Stomach (tissue), 19 donors: ENCODE measurements at places on chromosomes 7 and 10. TPM values are rescaled to one million over a fixed set of nuclear protein-coding genes. Genes with fewer than 3 reads are reported as not detected.

- DNase-seq: no peak
Measured at GRCh38 chr10:682931-683447, 6.5 kb downstream of the DIP2C start.

GRCh38 chr7:3282457-3282856, 18.6 kb upstream of the SDK1 start:
- DNase-seq: peak; percentile 54

Gene CALN1
- total RNA-seq: 51.9 TPM

DNA sequence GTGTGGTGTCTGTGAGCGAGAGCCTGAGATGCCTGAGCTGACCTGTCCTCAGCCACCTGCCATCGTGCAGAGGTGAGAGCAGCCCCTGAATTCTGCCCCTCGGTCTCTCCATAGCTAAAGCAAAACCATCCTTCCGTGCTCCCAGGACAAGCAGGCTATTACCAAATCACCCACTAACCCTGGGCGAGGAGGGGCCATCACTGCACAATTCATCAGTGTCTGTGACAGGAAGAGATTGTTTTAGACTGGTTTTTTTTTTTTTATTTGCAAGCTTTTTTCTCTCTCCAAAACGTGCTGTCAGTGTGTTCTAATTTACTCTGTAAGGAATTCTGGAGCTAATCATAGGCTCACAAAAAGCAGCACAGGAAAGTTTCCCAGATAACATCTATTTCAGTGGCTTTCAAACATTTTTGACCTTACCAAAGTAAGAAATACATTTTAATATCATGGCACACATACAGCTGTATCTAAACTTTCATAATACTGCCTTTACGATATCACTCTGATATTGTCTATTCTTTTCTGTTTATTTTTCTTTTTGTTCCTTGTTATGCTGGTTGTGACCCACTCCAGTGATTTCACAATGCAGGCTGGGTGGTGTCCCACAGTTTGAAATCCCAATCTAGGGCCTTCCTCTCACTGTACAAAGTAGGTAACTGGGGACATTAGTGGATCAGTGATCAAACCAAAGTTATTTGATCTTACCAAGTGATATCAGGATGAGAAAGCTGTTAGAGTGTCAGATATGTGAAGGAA, 62.8 kb downstream of the EGFR start:
- no peak for DNase-seq

- no peak for DNase-seq
Measured at GRCh38 chr7:39158367-39158766, 180.7 kb downstream of the POU6F2 start.

- peak; percentile 57 for DNase-seq
Measured at GRCh38 chr7:102287111-102287980, 678 bp downstream of the SH2B2 start.

Gene NRG3
- 0.73 TPM for total RNA-seq

- no peak for DNase-seq
Measured at GRCh38 chr10:28541717-28542365, 8.9 kb downstream of the WAC start.

Gene BICC1
- 4.1 TPM for total RNA-seq

GRCh38 chr7:21550076-21550475, 7.2 kb downstream of the DNAH11 start:
- DNase-seq: no peak

DNA sequence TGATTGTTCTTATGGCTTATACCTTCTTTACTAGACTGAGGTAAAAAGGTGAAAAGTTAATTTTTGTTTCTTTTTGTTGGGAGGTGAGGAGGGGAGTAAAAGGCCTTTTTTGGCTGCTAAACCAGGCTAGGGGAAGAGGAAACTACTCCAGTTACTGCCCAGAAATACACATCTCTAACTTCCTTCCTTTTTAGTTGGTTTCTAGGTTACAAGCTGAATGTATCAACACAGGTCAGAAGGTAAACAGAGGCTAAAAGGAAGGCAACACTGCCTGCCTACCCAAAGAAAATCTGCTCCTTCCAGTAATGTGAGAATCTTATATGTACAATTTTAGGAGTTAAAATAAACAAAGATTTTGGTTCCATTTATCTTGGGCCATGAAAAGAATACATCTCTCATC, 140.4 kb downstream of the NRBF2 start:
- no peak for DNase-seq

DNA sequence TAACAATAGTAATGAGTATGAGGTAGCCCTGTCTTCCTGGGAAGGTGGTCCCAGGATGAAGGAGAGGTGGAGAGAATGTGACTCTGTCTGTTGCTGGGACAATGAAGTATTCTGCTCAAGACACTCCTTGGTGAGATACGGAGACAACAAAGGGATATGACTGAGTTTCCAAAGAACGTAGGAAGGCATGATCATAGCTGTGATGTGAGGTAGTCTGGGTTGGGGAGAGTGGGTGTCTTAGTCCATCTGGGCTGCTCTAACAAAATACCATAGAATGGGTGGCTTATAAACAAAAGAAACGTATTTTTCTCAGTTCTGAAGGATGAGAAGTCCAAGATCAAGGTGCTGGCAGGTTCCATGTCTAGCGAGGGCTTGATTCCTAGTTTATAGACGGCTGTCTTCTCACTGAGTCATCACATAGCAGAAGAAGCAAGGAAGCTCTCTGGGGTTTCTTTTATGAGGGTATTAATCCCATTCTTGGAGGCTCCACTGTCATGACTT, 84.9 kb upstream of the RHOBTB1 start:
- DNase-seq: no peak

DNA sequence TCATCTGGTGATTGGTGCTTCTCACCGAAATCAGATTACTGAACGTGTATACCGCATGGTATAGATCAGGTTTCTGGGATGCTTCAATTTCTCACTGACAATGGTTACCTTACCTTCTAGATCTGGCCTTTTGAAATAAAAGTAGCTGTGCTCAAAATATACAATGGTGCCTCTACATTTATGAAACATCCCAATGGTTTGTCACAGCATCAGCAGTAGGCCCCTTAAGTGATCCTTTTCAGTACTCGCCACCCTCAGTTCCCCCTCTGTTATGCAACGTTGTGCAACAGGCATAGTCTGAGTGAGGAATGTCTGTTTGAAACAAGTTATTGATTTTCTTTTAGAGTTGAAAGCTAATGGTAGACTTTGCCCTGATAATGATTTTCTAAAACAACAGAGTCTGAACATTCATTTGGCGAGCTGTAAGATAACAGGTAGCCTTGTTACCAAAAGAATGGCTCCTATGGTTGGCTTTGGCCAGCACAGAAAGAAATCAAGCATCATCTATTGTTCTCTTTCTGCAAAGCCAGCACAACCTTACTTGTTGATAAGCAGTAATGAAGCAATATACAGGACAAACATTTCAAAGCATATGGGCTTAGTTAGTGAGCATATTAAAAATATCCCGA, 693.9 kb downstream of the PARD3 start:
- no peak for DNase-seq

DNA sequence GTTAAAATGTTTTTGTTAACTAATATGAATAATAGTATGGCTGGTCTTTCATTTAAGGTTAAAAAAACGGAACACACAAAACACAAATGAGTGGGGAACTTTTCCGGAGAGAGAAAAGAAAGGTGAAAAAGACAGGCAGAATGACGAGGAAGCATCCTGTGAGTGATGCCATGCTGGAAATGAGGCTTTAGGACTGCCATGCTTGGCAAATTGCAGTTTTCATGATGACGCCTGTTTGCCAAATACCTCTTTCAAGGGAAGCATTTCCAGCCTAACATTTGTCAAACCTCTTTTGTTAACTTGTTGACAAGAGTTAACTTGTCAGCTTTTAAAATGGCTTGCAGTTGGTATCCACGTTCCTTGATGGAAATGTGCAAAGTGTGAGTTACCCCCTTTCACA, 127.5 kb downstream of the RSU1 start:
- DNase-seq: no peak

GRCh38 chr7:47405921-47406800, 175.8 kb downstream of the TNS3 start:
- peak; percentile 67 for DNase-seq

- no peak for DNase-seq
Measured at GRCh38 chr10:34726862-34727261, 88.2 kb downstream of the PARD3 start.

Gene SHH
- total RNA-seq: 6.4 TPM

Gene TBC1D12
- 26.8 TPM for total RNA-seq

GRCh38 chr7:46259947-46260346, 338.9 kb upstream of the IGFBP3 start:
- no peak for DNase-seq

Gene CLEC2L
- not detected for total RNA-seq

Gene WNT2
- not detected for total RNA-seq

Gene TECPR1
- total RNA-seq: 35.6 TPM

Gene STEAP2
- 52.7 TPM for total RNA-seq

DNA sequence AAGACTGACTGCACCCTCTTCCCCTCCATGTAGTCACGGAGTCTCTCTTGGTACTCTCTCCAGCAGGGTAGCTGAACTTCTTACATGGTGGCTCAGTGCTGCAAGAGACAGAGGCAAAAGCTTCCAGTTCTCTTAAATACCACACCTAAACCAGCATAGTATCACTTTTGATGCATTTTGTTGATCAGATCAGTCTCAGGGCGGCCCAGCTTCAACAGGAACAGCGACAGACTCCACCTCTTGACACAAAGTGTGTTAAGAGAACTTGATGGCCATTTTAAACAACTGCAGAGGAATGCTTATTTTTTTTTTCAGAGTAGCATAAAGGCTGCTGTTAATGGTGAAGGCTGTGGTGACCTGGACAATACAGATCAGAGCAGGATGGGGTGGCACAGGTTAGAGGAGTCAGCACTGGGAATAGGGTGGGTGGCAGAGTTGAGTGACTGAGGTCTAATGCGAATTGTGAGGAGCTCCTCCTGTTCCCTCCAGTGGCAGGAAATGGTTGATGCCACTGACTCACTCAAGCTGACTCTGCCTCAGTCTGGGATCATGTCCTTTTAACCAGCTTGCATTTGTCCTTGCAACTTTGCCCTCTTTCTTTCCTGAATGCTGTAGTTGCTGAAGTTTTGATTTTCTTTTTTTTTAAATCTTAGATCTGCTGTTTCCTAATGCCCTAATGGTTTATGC, 17.3 kb downstream of the MGAM start:
- DNase-seq: peak; percentile 22

DNA sequence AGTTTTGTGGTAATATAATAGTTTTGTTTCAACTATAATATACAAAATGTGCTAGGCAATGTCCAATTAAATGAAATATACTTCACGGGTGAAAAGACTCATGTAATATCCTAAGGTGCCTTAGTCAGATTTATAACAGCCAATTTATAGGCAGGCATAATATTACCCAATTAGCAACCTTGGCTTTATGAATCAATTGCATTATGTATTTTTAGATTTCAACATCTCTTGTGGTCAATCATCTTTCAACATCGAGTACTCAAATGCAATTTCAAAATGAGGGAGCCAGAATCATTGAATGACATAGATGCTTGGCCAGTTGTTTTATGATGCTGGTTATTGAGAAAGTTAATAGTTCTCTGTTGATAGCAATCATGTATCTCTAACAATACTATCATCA, 110.3 kb upstream of the SP8 start:
- no peak for DNase-seq

- peak; percentile 97 for DNase-seq
Measured at GRCh38 chr10:92573798-92574547, at the start of gene IDE. Gene IDE (minus strand): TSS chr10:92574093. CDS start chr10:92574019, 74 bp downstream.

- no peak for DNase-seq
Measured at GRCh38 chr10:62024026-62024701, 122.7 kb downstream of the ARID5B start.

DNA sequence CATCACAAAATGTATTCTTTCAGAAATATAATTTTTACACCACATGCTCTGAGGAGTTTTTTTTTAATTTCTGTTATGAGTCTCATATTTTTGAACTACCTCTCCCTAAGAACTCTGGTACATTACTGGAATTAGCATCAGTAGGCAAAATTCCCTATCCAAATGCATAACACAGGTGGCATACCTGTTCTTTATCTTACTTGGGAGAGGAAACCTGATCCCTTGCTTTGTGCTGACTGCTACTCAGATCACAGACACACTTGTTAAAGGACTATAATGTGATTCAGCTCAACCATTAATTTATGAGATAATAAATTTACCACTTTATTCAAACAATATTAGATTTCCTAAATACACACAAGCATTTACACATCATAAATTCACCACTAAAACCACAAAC, 617.2 kb downstream of the GRM8 start:
- DNase-seq: no peak

DNA sequence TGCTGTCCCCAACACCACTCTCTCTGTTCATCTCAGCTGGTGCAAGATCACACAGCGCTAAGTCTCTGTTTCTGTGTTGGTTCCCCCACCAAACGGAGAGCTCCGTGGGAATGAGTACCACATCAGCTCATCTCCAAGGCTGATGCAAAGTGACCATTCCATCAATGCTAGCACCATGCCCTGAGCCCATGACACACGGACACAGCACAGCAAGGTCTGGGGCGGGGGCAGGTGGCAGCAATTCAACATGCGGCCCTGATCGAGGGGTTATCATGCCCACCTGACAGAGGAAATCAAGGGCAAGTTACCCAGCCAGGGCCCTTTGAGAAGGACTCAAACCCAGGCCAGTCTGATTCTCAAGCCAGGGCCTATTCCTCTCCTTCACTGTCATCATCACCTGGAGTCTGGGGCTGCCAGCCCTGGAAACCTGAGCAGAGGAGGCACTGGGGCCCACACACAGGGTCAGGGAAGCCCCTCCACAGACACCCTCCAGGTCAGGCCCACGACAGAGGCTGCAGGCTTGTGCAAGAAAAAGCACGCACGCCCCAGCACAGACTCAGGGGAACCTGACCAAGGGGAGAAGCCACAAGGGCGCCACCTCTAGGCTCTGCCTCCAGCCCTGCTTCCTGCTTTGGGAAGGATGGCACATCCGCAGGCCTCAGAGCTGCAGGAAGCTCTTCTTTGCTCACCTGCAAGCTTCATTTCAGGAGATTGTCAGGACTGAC, 74.8 kb downstream of the GRID1 start:
- DNase-seq: peak; percentile 17

DNA sequence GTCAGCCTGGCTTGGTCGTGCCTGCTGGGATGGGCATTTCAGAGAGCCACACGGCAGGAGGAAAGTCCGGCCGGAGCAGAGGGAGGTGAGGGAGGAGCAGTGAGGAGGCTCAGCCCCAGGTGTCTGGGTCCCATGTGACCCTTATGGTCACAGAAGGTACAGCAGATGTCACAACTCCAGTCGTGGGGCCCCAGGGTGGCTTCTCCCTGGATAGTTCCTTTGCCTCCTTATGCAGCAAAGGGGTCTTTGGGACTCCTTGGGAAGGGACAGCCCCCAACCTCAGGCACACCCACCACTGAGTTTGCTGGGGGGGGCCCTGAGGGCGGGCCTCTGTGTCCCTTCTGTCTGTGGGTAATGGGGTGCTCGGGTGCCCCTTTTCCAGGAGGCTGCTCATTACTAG, 19.6 kb upstream of the PRKAG2 start:
- DNase-seq: no peak

Gene ABCF2
- 28.0 TPM for total RNA-seq

Gene CDC14C
- total RNA-seq: not detected

Gene PIP4K2A
- 18.3 TPM for total RNA-seq

GRCh38 chr7:65910237-65910636, 37.4 kb downstream of the VKORC1L1 start:
- no peak for DNase-seq

- DNase-seq: no peak
Measured at GRCh38 chr7:144006029-144006691, 6.0 kb downstream of the OR6B1 start.
